EH (cell line): ENCODE measurements at places on chromosomes 12 and 14.

DNA sequence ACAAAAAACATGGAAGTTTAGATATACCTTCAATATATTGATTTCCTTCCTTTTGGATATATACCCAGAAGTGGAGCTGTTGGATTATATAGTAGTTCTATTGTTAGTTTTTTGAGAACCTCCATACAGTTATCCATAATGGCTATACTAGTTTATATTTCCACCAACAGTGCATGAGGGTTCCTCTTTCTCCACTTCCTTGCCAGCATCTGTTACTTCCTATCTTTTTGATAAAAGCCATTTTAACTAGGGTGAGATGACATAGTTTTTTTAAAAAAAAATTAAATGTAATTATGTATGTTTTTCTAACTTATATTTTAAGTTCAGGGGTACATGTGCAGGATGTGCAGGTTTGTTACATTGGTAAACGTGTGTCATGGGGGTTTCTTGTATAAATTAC, 10.0 kb upstream of the SLC38A4 start:
- no peak for DNase-seq

GRCh38 chr14:69685218-69685616, 73.8 kb downstream of the SUSD6 start:
- DNase-seq, result no peak

DNA sequence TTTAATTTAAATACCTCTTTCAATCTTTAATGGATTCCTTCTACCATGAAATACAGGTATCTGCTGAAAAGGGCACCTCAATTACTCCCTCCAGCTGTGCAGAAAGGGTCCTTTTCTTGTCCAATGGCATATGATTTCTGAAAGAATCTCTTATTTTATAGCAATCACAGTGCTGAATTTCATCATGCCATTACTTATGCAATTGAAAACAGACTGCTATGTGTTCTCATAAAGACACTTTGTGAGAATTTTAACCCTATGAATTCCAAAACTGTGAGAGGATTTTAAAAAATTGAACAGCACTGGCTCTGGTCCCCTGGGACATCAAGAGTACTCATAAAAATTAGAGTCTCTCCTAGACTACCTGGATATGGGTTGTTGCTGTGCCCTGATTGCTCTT, 45.9 kb upstream of the CNOT2 start:
- peak; percentile 3 for DNase-seq

DNA sequence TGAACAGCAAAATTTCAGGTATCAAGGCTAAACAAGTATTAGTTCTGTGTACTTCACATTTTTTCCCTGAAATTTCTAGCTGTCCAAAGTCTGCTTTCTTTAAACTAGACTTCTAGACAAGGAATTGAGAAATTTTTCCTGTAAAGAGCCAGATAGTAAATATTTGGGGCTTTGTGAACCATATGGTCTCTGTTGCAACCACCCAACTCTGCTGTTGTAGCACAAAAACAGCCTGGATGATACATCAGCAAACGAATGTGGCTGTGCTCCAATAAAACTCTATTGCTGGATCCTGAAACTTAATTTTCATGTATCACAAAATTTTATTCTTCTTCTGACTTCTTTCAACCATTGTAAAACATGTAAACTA, 96.0 kb upstream of the SLC38A4 start:
- peak; percentile 67 for DNase-seq
